ENCODE measurements at places on chromosomes 16 and 17.

DNA sequence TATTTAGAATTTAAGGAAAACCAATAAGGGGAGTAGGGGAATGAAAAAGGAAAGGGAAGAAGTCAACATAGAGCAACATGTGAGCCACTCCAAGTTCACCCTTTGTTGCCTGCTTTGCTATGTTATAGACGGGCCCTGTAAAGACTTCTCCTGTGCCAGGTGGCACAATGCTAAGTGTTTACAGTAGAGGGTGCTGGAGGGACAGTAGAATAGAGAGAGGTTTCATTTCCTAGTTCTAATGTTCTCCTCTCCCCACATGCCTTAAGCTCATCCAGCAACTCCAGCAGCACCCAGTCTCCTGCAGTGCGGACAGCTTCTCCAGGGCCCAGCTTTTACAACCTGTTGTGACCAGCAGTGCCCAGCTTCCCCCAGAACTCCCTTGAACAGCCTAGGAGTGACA, 468.0 kb downstream of the HS3ST3B1 start:
- DNase-seq, result no peak

GRCh38 chr17:12485361-12485906, 180.3 kb upstream of the MYOCD start:
- DNase-seq, result no peak

- peak; percentile 64 for DNase-seq
These were observed 43.0 kb upstream of the ZNF750 start for GRCh38 chr17:82882715-82883418.

DNA sequence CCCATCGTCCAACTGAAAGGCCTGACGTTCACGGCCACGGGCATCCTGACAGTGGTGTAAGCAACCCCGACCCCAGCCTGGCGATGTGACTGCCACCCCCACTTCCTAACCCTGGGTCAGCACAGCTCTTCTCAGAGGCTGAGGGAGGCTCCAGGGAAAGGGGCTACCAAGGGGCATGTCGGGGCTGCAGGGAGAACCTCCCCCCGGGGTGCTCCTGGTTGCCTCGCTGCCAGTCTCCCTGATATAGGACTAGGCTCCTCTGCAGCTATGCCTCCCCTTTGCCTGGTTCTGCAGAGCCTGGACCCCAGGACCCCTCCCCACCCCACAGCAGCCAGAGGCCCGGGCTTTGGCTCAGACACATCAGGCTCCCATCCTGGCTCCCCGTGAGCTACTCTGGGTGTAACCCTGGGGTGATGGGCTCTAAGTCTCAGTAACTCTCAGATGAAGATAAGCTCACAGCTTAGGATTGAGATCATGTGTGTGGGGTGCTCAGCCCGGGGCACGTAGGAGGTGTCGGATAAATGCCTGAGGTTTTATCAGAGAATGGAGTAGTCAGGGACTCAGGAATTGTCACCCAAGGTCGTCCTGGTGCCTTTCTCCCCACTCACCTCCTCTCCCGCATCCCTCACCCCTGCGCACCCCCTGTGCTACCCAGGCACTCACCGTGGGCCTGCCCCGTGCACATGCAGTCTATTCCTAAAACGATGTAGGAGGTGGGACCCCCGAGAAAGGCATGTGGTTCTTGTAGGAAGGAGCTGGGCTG, 10.6 kb downstream of the ITGAD start:
- DNase-seq, result no peak

- no peak for DNase-seq
These were observed 6.3 kb downstream of the G6PC1 start for GRCh38 chr17:42906772-42907446.

GRCh38 chr16:728890-729744, 2.2 kb downstream of the HAGHL start:
- DNase-seq, result no peak

DNA sequence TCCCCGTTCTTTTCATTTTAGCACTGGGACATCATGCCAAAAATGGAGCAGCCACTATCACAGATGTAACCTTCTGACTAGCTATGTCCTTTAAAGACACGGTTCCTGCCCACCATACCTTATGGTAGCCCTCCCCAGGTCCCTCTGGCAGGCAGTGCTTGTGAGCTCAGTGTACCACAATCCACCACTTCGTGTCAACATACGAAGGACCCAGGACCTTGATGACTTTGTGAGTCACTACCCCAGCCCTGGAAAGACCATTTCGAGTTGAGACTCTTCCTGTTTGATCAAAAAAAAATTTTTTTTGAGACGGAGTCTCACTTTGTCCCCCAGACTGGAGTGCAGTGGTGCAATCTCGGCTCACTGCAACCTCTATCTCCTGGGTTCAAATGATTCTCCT, 21.0 kb upstream of the FLCN start:
- DNase-seq, result no peak

DNA sequence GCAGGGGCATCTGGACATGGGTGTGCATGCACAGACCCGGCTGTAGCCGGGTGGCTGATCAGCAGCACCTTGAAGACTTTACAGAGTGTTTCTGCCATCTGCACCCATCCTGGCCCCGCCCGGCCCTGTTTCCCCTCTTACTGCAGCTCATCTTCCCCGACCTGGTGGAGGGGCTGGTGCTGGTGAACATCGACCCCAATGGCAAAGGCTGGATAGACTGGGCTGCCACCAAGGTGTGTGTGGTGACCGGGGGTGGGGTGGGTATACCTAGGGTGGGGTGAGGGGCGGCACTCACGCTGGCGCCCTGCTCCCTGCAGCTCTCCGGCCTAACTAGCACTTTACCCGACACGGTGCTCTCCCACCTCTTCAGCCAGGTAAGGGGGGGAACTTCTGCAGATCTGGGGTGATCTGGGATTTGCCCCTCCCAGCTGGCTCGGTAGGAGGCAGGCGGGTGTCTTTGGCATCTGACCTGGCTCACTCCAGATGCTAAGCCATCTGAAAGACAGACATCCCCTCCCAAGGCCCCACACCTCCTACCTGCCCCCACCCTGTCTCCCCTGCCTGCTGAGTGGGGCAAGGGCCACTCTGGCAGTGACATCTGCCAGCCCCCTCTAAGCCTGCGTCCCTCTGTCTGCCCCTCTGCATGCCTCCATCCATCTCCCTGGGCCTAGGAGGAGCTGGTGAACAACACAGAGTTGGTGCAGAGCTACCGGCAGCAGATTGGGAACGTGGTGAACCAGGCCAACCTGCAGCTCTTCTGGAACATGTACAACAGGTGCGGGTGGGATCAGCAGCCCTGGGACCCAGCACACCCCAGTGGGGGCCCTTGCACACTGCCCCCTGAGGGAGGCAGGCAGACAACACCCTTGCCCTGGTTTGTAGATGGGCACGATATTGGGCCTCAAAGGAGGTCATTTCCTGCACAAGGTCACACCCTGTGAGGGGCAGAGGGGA, 6.6 kb downstream of the NDRG4 start:
- no peak for DNase-seq

Measured in activated T-helper 1 cell treated with anti-CD3 and anti-CD28 coated beads, Interleukin-2, amount 50 U/mL, for 16 hours (primary cell).